Colonic mucosa (tissue), 4 donors: ENCODE measurements at places on chromosomes 3 and 15. TPM values are rescaled to one million over a fixed set of nuclear protein-coding genes. Genes with fewer than 3 reads are reported as not detected.

DNA sequence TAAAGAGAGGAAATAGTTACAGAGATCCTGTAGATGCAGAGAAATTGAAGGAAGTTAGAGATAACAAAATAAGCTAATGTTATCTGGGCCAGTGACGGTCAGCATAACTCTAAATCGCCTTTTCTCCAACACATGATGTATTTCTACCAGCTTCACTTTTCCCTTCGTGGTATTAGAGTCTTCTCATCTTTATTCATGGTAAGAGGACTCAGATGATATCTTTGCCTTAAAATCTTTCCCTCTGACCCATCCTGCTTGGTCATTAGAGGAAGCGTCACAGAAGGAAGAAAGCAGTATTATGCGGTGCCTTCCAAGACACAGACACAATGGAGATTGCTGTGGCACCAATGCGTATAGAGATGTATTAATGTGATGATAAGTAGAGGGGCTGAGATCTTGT lies 320.7 kb upstream of the GOLIM4 start:
- DNase-seq, result no peak

DNA sequence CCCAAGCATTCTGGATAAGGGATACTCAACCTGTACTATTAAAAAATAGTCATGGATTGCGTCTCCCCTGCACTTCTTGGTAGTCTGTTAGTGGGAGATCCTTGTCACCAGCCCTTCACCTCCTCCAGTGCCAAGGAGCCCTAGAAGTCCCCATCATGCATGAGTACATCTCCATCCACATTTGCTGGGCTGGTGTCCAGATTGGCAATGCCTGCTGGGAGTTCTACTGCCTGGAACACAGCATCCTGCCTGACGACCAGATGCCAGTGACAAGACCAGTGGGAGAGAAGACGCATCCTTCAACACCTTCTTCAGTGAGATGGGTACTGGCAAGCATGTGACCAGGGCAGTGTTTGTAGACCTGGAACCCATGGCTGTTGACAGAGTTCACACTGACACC lies 85.7 kb downstream of the ADAMTSL3 start:
- DNase-seq, result no peak

The LNP1 gene
- total RNA-seq, result 1.4 TPM

- no peak for DNase-seq
Measured at GRCh38 chr3:32181365-32181764, 57.1 kb upstream of the CMTM8 start.

The KLHL40 gene
- total RNA-seq, result not detected

The CLSTN2 gene
- 0.82 TPM for total RNA-seq

GRCh38 chr15:25465835-25466234 lies 27.0 kb upstream of the UBE3A start:
- DNase-seq, result no peak

The TRIM69 gene
- total RNA-seq, result 23.3 TPM

DNA sequence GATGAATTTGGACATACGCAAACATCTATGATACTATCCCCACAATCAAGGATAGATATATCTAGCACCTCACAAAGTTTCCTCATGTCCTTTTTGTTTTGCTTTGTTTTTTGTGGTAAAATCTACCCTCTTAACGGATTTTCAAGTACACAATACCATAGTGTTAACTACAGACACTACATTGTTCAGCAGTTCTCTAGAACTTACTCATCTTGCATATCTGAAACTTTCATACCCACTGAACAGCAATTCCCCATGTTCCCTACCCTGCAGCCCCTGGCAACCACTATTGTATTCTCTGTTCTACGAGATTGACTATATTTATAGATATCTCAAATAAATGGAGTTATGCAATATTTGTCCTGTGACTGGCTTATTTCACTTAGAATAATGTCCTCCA lies 58.1 kb upstream of the TJP1 start:
- DNase-seq, result no peak

DNA sequence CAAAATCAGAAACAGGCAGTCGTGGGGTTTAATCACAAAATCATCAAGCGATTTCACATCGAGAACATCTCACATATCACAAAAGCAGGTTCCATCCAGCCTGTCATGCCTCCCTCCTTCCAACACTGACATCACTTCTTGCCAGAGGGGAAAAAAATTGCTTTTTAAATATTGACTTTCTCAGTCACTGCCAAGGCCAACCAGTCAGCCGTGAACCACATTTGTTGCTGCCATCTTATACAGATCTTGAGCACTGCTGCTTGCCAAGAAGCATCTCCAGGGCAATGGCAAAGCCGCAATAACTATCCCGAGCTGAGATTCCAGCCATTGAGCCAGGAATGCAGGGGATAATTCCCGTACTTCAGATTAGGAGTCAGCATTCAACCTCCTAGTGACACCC lies 174.6 kb downstream of the ANXA2 start:
- no peak for DNase-seq

DNA sequence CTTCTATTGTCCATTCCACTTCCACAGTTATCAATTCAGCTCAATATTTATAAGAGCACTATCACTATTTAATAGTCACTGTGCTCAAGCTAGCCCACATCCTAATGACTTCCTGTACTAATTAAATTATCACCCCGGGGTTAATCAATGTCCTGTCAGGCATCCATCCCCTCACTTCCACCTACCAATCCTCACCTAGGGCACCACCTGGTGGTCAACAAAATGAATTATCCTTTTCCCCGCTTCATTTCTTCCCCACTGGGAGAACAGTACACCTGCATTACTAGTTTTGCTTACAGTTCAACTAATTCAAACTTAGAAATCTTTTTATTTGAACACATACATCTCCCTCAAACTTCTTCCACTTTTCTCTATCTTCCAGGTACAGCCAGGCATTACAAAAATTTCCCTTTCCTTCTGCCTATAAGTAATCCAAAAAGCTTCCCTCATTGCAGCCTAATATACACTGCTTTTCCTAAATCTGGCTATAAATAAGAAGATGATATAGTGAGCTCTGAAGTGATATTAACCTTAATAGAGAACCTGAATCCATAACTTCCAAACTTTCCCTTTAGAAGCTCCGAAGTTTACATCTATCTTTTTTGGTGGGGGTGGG lies 68.5 kb downstream of the TMCC1 start:
- DNase-seq, result peak; percentile 62

GRCh38 chr15:28875461-28876000 lies 10.2 kb upstream of the APBA2 start:
- no peak for DNase-seq

The SLC51A gene
- total RNA-seq, result 2.1 TPM

The ALDH1L1 gene
- 15.3 TPM for total RNA-seq

DNA sequence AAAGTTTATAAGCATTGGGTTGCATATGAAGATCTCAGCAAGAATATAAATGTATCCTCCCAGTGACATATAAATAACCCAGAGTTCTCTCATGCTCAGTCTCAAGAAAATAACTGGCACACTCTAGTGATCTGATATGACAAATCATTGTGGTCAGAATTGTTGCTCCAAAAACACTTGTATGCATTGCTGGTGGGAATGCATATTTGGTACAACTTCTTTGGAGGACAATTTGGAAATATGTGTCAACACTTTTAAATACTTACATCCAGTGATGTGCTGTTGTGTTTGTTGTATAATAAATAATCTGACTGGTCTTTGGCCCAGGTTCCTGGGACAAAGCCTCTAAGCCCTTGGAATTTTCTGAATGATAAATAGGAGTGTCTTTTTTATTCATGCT lies 66.7 kb upstream of the STT3B start:
- DNase-seq, result no peak

DNA sequence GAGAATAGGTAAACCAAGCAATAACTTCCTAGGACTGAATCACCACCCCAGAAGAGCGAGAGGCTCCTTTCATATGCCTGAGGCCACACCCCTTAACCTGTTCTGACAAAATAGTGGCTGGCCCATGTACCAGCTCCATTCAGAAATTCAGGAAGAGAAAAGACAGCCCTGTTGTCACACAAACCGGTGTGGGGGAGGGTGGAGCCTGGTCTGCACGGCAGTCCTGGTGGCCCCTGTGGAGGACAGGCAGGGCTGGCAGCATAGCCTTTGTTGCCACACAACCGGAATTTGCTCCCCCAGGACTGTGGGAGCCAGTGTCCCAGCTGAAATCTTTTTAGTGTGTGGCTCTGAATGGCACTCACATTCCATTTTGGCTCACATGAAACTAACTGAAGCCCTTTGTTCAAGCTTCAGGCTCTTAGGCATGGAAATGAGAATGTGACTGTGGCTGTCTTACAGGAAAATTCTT lies 23.8 kb downstream of the RLBP1 start:
- DNase-seq, result peak; percentile 68

The PODXL2 gene
- total RNA-seq, result 19.0 TPM

- DNase-seq, result no peak
Measured at GRCh38 chr15:43868406-43868805, 41.6 kb downstream of the WDR76 start.

DNA sequence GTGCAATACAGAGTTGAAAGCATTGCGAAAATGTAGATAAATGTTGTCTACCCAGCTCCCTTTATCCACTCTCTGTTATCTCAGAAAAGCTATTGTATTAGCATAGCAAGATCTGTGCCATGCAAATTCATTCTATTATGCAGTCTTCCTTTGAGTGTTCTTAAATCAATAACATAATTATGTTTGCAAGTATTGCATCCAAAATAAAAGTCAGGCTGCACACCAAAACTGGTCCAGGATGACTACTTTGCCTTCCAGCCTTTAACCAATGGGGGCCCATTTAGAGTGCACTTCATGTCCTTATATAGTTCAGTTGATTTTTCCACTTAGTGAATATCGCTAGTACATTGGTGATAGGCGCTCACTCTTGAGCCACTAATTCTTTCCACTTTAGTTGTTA lies 107.4 kb upstream of the MLF1 start:
- DNase-seq, result no peak

GRCh38 chr3:67509471-67510075 lies 144.8 kb downstream of the SUCLG2 start:
- DNase-seq, result no peak

The IGSF10 gene
- total RNA-seq, result 0.96 TPM

The CLDN18 gene
- 0.44 TPM for total RNA-seq

DNA sequence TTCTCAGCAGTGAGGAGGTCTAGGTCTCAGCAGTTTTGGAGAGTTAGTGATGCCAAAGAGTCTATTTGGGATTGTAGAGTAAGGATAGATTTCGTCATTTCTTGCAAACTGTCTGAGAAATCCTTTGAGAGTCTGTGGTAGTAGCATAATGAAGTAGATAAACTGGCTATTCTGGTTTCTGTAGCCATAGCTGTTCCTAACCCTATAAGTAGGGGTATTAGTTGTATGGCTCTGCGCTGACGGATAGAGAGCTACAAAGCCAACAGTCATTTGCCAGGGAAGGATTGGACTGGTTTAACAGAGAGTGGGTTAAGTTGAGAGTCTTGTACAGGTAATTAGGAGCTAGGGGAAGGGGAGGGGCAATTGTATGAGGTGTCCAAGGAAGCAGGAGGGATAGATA lies 50.6 kb downstream of the KLHDC8B start:
- no peak for DNase-seq

DNA sequence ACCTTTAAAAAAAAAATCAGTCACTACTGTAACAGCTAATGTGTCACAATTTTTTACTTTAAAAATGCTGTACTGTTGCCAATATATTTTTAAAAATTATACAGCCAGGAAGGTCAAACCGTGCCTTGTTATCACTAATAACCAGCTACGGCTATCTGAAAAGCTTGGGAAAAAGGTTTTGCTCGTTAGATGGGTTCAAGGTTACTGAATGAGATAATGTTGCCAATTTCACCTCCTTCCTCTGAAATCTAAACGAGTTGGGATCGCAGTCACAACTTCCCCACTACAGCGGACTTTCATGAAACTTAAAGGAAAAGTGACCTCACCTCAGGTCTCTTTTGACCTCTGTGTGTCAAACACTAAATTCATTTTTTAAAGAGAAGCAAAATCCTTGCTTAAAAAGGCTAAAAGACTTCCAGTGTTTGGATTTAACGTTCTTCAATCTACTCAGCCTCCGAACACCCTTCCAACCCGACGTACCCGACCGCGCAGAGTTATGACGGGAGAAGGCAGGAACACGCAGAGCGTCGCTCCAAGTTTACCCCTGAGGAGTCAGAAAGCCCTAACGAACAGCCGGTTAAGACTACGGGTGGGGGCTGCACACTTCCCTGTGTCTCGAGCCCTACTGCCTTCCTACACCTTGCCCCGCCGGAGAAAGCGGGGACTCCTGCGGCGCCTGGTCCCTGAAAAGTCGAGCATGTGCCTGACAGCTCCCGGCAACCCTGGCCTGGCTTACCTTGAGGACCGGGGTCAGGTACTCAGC lies 860 bp downstream of the ATG3 start:
- DNase-seq, result peak; percentile 76

The CFAP100 gene
- total RNA-seq, result not detected

DNA sequence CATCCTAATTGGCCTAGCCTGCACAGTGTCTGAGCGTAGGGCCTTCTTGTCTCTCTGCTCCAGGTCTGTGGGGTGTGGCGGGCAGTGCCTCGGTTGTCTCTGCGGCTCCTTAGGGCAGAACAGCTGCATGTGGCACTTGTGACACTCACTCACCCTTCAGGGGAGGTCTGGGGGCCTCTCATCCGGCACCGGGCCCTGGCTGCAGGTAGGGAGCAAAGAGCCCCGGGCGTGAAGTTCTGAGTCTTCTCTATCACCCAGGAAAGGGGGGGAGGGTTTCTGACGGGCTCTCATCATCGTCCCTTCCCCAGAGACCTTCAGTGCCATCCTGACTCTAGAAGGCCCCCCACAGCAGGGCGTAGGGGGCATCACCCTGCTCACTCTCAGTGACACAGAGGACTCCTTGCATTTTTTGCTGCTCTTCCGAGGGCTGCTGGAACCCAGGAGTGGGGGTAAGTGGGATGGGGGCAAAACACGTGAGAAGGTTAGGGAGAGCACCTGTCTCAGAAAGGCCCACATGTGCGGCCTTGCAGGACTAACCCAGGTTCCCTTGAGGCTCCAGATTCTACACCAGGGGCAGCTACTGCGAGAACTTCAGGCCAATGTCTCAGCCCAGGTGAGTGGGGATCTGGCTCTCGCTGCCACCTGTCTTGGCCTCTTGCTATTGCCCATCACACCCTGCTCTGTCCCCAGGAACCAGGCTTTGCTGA lies 2.6 kb downstream of the CHRD start:
- no peak for DNase-seq

The NR1D2 gene
- total RNA-seq, result 9.8 TPM

The FBXL2 gene
- total RNA-seq, result 0.69 TPM

DNA sequence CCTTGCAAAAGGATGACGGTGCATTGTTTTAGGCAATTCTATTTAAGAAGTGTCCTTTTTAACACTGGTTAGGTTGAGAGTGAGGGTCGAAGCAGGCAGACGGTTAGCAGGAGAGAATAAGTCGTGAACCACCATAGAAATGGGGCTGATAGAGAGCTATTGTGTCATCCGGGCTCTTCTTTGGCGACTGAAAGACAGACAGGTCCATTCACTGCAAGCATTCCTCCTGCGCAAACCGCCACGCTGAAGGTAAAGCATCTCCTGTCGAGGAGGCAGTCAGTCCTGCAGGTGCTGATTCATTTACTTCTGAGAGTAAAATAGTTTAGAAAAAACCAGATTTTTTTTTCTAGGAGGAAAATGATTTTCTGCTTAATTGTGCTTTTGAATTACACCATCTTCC lies 1002.8 kb upstream of the NR2F2 start:
- DNase-seq, result no peak

The TRIM42 gene
- not detected for total RNA-seq
